ENCODE measurements at places on chromosomes 7 and 10.

DNA sequence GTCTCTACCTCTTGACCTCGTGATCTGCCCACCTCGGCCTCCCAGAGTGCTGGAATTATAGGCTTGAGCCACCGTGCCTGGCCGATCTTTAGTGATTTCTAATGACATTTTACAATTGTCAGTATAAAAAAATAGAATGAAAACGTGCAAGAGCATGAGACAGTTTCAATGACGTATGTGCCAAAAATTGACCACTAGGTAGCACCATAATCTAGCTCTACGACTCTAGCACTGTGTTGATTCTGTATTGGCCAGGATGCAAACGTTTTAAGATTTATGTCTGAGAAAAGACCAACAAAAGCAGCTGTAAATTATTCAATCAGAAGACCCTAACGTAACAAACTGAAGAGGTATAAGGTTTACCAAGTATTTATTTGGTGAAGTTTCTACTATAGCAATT lies 25.4 kb upstream of the EXOC6 start:
- DNase-seq = no peak

- DNase-seq = no peak
Measured at GRCh38 chr7:7895754-7896153, 72.8 kb upstream of the GLCCI1 start.

GRCh38 chr7:19762631-19763030 lies 10.8 kb downstream of the TMEM196 start:
- no peak for DNase-seq

DNA sequence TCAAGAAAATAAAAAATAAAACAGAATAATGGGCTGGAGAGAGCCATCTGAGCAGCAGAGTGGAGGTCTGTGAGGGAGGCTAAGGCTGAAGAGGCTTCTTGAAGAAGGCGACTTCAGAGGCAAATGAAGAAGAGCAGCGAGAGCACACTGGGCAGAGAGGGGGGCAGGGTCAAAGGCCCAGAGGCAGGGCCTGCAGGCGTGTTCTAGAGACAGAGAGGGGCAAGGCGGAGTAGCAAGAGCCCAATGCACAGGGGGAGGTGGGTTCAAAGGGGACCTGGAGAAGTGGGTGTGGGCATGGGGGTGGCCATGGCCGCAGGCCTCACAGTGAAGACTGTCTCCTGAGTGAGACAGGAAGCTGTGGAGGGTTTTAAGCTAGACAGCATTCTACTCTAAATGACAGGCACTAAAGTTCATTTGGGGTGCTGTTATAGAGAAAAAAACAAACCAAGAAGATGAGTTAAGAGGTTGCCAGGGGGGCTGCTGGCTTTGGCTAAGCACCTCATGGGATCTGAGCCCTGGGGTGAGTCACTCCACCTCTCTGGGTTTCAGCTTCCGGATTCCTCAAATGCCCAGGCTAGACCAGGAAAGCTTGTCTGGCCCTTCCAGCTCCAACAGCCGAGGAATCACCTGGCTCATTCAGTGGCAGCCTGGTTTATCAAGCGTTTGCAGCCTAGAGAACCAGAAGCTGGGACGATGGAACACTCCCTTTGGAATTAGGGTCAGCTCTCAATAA lies 81.7 kb downstream of the DLG5 start:
- peak; percentile 71 for DNase-seq

DNA sequence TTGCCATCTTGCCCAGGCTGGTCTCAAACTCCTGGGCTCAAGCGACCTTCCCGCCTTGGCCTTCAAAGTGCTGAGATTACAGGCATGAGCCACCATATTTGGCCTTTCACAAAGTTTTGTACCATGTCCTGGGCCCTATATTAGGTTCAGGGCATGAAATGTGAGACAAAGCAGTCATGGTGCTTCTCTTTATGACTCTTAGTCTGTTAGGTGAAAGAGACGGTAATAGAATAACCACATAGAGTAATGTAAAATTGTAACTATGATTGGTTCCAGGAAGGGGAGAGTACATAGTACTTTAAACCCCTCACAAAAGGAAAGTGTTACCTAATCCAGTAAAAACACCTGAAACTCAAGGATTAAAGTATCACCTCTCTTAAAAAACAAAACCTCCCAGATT lies 144.7 kb downstream of the SPAG6 start:
- no peak for DNase-seq

- DNase-seq = no peak
Measured at GRCh38 chr10:34753014-34753757, 61.9 kb downstream of the PARD3 start.

DNA sequence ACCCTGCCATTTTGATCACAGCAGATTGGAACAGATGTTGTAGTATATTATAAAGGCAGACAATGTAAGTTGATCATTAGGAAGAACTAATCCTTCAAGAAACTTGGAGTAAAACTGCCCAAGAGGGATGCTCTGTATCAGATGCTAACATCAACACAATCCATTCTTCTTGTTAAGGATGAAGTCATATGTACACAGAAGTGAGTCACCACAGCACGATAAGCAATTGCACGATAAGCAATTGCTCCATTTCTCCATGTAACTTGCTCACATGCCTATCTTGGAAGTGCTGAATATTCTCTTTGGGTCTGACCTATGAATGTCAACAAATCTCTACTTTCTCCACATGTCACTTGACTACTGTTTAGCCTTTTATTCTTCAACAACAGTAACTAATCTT lies 41.5 kb upstream of the DMTF1 start:
- DNase-seq = no peak

GRCh38 chr10:43229208-43230061 lies 37.4 kb downstream of the RASGEF1A start:
- DNase-seq = no peak

DNA sequence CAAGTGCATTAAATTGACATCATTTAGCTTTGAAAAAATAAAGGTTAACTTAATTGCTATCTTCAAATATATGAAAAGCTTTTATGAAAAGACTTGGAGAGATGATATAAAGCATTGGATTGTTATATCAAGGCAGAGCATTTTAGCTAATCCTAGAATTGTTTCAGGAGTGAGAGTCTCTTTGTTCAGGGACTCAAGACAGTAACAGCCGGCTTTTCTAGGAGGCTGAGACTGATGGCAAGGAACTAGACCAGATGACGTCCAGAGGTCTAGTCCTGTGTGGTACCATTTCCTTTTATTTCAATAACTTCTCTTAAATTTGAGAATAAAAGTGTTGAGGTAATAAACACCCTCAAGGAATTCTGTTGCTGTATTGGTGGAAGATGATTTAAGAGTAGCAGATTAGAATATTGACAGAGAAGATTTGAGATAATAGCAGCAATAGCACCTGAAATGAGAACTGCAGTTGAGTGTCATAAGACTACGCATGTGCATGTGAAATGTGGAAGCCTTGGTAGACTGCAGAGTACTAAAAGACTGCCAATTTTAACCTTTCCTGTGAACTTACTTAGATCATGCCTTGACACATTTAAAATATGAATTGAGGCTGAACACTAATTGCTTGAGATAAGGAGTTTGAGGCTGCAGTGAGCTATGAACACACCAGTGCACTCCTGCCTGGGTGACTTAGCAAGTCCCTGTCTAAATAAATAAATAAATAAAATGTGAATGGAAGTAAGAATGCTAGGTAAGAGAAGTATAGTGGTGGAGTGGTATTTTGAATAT lies 79.6 kb downstream of the ZNRF2 start:
- no peak for DNase-seq
